A549 treated with dexamethasone at 1 μM for 4 hours (cell line): ENCODE measurements at places on chromosomes 5 and 9. TPM values are rescaled to one million over a fixed set of nuclear protein-coding genes. Genes with fewer than 3 reads are reported as not detected.

Gene FBP1
- total RNA-seq = 0.05 to 0.12 TPM in 2 of 5 replicates, not detected in the others

Gene JAKMIP2
- not detected in 5 replicates for total RNA-seq

Gene RACK1
- 3,273 to 3,793 TPM (median 3,359 TPM) in 5 replicates for total RNA-seq

Gene SPTLC1
- total RNA-seq = 59.0 to 72.1 TPM (median 67.4 TPM) in 5 replicates

Gene CDC20B
- 0.06 to 0.09 TPM (median 0.08 TPM) in 5 replicates for total RNA-seq

Gene CDH9
- total RNA-seq = not detected in 5 replicates

Gene ARL15
- total RNA-seq = 3.5 to 5.4 TPM (median 5.2 TPM) in 5 replicates

Gene CCL21
- not detected in 5 replicates for total RNA-seq

Gene EDIL3
- total RNA-seq = 0.09 to 0.29 TPM (median 0.20 TPM) in 5 replicates

Gene QRFP
- 0.06 TPM in 1 of 5 replicates, not detected in the others for total RNA-seq

Gene RANBP3L
- total RNA-seq = not detected in 5 replicates

Gene IRX2
- 1.4 to 2.4 TPM (median 2.1 TPM) in 5 replicates for total RNA-seq

Gene AHRR
- 3.8 to 5.5 TPM (median 5.4 TPM) in 5 replicates for total RNA-seq

Gene GMCL2
- total RNA-seq = not detected in 5 replicates

Gene ARAP3
- total RNA-seq = 2.6 to 4.9 TPM (median 4.5 TPM) in 5 replicates

Gene GPR151
- not detected in 5 replicates for total RNA-seq

Gene RABGAP1
- 13.6 to 16.2 TPM (median 15.4 TPM) in 5 replicates for total RNA-seq

Gene ITGA1
- 0.82 to 1.5 TPM (median 1.1 TPM) in 5 replicates for total RNA-seq

Gene DMRT2
- total RNA-seq = 0.05 to 0.12 TPM (median 0.06 TPM) in 3 of 5 replicates, not detected in the others

Gene PCDHA13
- 0.04 to 0.09 TPM (median 0.06 TPM) in 4 of 5 replicates, not detected in the other for total RNA-seq

Gene S100Z
- total RNA-seq = not detected in 5 replicates

Gene TMOD1
- 1.6 to 2.0 TPM (median 1.7 TPM) in 5 replicates for total RNA-seq

Gene TSSK1B
- total RNA-seq = not detected in 5 replicates

Gene GARIN3
- total RNA-seq = not detected in 5 replicates

Gene MAP1B
- 38.7 to 66.7 TPM (median 54.5 TPM) in 5 replicates for total RNA-seq

Gene PCDHB7
- total RNA-seq = 0.02 TPM in 1 of 5 replicates, not detected in the others

Gene TTC23L
- total RNA-seq = 0.21 to 0.33 TPM in 2 of 5 replicates, not detected in the others

Gene SPATA6L
- total RNA-seq = 0.98 to 1.9 TPM (median 1.6 TPM) in 5 replicates

Gene SPATA31A3
- not detected in 5 replicates for total RNA-seq

Gene PGM5
- total RNA-seq = 0.06 TPM in 1 of 5 replicates, not detected in the others

Gene RGS7BP
- total RNA-seq = not detected in 5 replicates

Gene CTNNAL1
- 48.0 to 58.4 TPM (median 52.7 TPM) in 5 replicates for total RNA-seq

Gene ZFAND5
- total RNA-seq = 235 to 335 TPM (median 323 TPM) in 5 replicates

Gene OSMR
- total RNA-seq = 52.0 to 72.9 TPM (median 67.0 TPM) in 5 replicates
